ENCODE measurements at places on chromosomes 16 and 17.

GRCh38 chr16:81848306-81848853 is 69.3 kb downstream of the PLCG2 start:
- DNase-seq, result no peak

DNA sequence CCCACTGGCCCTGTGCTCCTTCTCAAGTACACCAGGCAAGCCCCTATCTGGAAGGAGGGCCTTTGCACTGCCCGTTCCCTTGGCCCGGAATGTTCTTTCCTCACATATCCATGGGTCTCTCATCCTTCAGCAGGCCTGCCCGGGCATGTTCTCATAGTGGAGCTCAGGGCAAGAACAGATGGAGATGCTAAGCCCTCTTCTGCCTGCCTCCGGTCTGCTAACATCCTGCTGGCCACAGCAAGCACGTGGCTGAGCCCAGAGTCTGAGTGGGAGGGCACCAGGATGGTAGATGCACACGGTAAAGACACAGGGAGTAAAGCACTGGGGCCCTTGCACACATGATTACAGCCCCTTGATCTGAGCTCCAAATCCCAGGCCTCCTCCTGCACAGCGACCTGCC is 19.8 kb upstream of the ANKRD40CL start:
- DNase-seq, result no peak

- DNase-seq, result peak; percentile 50
These were observed 25.9 kb downstream of the MYH3 start for GRCh38 chr17:10631048-10631700.

DNA sequence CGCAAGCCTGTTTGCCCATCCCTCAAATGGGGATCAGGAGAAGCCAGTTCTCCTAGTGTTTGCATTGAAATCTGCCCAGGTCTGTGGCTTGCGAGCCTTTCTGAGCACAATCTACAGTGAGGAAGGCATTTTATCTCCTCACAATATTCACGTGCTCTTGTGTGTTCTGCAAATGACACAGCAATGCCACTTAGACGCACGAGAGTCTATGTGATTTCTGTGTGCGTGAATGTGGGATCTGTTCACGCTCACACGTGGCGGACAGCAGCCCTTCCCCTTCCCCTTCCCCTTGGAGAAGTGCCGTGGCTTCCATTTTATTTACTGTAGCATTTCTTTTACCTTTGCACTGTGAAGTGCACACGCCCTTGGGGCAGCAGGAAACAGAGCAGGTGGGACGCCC is 17.7 kb upstream of the CBFA2T3 start:
- DNase-seq, result no peak

- no peak for DNase-seq
These were observed 12.3 kb upstream of the MC1R start for GRCh38 chr16:89906140-89907025.

GRCh38 chr16:12173121-12173520 is 196.6 kb downstream of the SNX29 start:
- DNase-seq, result no peak

- DNase-seq, result peak; percentile 64
These were observed 33.6 kb downstream of the CDH1 start for GRCh38 chr16:68770671-68771070.

DNA sequence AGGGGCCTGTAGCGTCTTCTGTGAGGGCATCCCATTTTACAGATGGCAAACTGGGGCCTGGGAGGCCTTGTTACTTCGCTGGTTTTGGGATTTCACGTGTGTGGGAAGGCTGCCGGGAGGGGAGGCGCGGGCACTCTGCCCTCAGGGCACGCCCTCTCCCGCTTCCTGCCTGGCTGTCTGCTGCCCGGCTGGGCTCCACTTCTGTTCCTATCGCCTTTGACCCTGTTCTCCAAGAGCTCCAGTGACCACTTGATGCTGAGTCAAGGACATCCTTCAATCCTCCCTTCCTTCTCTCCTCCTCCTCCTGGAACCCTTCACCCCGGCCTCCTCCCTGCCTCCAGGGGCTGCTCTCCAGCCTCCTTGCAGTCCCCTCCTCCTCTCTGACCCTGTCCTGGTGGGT is 16.0 kb downstream of the SPNS3 start:
- DNase-seq, result no peak

DNA sequence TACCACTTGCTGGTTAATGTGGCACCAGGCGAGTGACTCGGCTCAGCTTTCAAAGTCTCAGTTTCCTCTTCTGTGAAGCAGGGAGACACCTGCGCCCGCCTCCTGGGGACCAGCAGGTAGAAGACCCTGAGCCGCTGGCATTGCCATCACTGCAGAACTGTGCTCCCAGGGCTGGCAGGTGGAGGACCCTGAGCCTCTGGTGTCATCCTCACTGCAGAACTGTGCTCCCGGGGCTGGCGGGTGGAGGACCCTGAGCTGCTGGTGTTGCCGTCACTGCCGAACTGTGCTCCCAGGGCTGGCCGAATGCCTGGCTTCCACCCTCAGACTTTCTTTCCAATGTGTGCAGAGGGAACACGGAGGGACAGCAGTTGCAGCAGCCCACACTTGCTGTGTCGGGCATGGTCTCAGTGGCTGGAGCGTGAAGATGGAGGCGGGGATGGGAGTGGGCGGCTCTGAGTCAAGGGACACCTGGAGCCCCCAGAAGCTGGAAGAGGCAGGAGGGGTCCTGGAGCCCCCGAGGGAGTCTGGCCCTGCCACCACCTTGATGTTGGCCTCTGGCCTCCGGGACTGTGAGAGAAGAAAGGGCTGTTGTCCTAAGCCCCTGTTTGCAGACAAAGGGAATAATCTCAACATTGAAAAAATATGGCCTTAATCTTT is 75.8 kb upstream of the METTL9 start:
- DNase-seq, result peak; percentile 39

- DNase-seq, result no peak
These were observed 2.0 kb upstream of the NXPH3 start for GRCh38 chr17:49573510-49574322.

DNA sequence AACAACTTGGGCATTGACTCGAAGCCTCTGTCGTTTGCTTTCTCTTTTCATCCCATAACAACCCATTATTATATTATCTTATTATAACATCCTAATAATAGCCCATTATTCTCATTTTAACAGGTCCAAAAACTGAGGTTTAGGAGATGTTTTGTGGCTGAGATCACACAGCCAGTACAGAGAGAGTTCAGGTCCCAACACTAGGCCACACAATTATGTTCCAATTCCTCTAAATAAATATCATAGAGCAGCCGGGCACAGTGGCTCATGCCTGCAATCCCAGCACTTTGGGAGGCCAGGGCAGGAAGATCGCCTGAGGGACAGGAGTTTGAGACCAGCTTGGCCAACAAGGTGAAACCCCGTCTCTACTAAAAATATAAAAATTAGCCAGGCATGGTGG is 40.3 kb upstream of the KIFC3 start:
- no peak for DNase-seq

DNA sequence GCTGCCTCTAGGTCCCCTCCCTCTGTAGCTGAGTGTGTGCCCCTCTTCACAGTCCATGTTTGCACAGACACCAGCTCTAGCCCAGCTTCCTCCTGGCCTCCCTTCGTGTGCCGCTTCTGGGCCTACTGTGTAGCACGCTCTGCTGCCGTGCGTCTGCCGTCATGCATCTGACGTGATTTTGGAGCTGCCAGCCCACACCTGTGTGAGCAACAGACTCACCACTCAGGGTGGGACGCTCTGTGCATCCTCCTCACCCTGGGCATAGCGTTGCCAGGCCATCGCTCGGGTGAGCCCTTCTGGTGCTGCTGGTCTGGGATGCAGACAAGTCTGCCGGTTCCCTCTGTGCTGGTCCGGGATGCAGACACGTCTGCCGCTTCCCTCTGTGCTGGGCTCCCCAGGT is 39.4 kb upstream of the ZNF750 start:
- no peak for DNase-seq

DNA sequence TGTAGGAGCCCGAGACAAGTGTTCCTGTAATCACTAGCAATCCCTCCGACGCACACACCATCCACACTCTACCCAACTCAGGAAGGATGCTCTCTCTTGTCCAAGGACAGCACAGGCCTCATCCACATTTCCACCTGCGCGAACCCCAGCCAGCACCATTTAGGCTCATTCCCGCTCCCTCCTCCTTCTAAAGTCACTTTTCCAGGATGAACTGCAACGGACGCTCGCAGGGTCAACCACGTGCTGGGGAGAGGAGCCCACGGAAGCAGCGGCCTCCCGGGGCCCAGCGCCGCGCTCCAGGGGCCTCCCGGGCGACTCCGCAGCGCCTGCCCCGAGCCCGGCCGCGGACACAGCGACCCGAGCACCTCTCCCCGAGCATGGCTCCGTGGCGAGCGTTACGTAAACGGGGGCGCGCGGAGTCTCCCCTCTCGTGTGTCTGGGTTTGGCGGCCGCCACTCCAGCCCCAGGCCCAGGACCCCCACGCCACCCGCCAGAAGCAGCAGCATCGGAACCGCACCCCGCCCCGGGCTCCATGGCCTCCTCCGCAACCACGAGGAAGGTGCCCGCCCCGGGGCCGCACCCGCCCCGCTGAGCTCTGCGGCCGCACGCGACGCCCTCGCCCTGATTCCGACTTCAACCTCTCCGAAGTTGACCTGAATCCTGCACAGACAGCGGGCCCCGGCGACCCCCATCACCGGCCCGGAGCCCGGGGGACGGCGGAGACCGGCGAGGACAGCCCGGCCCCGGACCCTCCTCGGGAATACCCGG is 668 bp downstream of the USP36 start:
- peak; percentile 64 for DNase-seq
